ENCODE measurements at places on chromosomes 6 and 20.

- no peak for DNase-seq
These were observed 146.3 kb downstream of the ZNF217 start for GRCh38 chr20:53447316-53447715.

DNA sequence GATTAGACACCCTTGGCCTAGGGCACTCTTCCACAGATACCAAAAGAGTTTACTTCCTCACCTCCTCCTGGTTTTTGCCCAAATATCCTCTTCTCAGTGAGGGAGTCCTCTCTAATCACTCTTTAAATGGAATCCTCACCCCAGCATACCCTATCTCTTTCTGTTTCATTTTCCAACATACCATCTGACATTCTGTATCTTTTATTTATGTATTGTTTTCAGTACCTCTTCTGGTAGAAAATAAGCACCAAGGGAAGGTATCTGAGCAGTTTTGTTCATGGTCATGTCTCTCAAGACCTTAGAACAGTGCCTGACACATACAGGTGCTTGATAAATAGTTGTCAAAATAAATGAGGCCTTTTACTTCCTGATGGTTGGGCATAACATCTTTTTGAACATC is 55.1 kb downstream of the KIAA0408 start:
- DNase-seq = no peak

GRCh38 chr20:52895235-52895634 is 76.9 kb upstream of the TSHZ2 start:
- DNase-seq = no peak

GRCh38 chr6:45112711-45113110 is 215.4 kb upstream of the RUNX2 start:
- no peak for DNase-seq

DNA sequence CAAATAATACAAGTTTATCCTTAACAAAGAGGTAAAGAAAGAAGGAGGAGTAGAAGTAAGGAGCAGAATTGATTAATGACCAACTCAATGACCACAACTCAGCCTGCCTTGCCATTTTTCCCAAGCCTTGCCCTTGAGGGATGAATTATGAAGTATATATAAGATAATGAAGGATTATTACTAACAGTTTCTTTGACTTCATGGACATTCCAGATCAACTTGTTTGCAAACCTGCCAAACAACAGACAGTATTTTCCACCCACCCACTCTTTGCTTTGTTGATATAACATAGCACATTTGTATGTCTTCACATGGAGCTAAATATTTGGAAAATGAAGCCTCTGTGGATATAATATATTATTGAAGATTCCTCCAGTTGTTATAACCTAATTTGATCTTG is 9.9 kb upstream of the C6orf141 start:
- DNase-seq = no peak

DNA sequence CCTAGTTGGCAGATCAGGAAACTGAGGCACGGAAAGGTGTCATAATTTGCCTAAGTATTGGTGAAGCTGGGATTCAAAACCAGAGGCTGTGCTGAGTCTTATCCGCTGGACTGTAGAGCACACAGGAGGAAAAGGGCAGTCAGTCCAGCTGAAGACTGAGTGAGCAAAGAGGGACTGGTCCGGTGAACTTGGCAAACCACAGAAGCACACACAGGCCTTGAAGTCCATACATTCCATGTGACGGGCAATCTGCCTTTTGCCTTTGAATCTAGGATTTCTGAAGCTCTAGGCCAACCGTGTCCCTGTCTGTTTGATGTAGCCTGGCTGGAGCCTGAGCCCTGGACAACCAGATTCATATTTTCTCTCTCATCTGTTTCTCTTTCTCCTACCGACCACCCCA is 34.3 kb upstream of the EPB41L1 start:
- DNase-seq = no peak

DNA sequence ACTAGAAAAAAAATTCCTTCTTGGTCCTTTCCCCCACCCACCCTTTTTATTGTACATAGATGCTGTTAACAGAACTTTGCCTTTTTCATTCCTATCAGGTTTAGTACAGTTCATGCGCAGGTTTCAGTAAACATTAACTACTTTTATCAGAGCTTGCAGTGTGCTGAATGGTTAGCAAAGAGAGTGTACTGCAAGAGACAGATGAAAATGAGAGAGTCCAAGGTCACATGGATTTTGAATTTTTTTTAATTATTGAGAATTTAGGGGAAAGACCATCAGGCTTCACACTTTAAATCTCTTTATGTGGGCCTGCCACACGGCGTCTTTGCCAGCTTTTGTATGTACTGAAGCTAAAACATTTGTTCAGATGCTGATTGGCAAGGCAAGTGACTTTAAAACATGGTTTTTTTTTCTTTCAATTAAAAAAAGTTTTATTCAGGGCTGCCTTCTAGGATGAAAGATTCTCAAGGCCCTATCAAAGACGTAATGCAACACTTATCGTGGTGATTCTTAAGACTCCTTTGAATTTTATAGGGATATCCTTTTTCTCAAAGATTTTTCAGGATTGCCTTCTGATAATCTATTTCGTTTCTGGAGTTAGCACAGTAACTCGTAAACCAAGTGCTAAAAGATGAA is 32.2 kb downstream of the RREB1 start:
- no peak for DNase-seq

- peak; percentile 18 for DNase-seq
These were observed 154.3 kb downstream of the CCDC170 start for GRCh38 chr6:151647976-151648639.

DNA sequence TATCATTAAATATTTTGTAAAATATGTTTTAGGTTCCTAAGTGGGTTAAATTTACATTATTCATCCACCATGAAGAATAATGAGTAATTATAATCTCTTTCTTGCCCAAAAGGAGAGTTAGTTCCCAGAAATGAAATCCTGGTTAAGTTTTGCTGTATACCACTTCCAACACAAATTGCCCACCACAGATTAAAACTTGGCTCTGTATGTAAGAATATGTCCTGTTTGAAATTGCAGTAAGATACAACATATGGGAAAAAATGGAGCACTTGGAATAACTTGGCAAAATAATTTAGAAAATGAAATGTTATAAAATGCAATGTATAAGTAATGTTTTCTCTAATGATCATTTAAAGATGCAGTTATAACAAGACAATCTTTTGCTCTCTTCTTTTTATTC is 64.3 kb upstream of the GJE1 start:
- DNase-seq = no peak

DNA sequence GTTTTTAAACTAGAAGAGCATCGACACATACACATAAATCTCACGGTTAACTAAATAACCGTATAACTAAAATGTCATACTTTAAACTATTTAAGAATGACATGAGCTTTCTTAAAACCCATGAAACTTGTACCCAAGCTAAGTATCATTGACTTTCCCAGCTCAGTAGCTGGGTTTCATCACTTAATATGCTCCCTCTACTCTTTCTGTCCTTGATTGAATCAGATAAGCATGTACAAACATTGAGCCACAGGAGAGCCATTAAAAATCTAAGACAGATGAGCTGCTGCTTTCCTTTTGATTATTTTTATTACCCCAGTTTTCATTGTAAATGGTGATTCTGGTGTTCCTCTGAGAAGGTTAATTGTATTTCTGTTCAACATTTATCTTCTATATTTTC is 115.8 kb downstream of the FOXO3 start:
- DNase-seq = no peak

DNA sequence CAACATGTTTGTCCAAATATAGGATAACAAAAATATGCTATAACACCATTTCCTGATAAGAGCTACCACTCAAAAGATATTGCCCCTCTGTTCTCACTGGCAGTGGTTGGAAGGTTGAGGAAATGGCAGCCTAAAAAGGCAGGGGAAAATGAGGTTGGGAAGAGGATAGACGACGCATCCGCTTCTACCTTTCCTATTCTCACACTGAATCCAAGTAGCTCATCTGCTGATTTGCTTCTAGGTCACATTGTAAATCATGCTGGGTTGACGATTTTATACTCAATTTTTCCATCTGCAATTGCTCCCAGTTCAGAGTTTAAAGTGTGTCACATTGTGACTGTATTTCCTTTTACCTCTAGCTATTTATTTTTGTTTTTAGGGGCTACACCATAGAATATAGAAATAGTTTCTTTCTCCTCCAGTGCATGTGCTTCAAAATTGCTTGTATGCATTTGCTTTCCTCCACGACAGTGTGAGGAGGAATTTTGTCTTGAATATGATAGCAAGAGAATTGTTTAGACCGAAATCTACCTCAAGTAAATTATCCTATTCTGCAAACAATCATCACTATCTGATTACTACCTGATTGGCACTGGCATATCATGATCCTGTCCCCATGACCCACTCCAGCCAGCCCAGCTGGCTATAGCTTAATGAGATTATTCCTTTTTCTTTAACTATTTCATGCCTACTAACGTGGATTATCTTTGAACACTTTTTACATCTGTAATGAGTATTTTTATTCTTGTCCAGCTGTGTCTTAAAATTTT is 179.6 kb upstream of the RAB32 start:
- no peak for DNase-seq

Data from hepatocyte (in vitro differentiated cells).